ENCODE measurements at places on chromosomes 12 and 14.

DNA sequence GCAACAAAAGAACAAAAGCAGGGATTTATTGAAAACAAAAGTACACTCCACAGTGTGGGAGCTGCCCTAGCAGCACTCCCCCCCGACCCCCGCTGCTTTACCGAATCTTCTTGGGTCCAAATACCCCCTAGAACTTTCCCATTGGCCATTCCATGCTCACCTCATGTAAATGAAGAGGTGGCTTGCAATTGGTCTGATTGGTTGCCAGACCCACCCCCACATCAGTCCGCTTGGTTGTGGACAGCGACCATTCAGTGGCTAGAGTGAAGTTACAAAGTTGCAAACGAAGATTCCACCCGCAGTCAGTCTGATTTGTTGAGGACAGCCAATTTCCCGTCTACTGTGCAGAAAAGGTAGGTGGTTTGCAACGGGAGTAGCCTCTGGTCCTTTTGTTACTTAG, 3.9 kb downstream of the STYX start:
- DNase-seq: no peak

DNA sequence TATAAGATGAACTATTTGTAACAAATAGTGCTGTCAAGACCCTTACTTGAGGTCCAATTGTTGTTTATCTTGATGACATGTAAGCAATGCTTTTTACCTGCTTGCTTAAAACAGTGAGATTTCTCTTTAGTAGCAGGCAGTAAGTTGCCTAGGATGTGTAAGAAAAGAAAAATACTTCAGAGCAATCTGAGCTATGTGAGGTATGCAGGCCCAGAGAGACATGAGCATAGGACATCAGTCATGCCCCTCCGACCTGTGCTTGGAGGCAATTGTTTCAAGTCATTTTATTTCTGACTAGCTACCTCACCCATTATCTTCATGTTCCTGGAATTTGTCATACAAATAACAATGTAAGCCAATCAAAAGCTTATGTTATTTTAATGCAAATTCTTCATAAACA, 930.6 kb upstream of the FBXO33 start:
- no peak for DNase-seq

- no peak for DNase-seq
Observed at GRCh38 chr12:42281278-42281677, 43.2 kb upstream of the YAF2 start.

- DNase-seq: no peak
Observed at GRCh38 chr14:92728759-92729364, 19.6 kb downstream of the LGMN start.

DNA sequence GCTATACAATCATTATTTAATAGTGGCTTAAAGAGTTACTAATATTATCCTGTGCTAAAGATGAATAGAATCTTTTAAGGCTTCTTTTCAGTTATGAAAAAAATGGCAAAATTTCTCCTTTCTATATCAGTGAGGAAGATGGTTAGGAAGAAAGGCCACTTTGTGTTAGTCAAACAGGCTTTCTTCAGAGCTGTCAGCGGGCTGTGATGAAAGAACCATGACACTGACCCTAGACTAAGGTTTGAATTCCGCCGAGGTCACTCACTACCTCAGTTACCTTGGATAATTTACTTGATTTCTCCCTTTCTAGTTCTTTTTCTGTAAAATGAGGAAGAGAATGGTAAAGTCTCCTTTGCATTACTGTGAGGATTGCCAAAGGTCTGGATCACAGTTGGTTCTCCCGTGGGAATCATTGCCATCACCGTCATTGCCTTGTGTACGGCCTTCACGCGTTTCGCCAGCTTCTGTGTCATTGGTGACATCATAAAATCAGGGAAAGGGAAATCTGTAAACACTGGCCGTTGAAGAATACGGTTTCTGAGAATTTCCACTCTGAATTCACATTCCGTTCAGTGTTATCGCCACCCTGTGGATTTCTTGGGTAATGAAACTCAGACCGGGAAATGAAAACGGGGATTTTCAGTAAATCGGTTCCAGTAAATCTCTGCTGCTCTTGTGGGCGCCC, 26.7 kb upstream of the YBX3 start:
- peak; percentile 90 for DNase-seq

DNA sequence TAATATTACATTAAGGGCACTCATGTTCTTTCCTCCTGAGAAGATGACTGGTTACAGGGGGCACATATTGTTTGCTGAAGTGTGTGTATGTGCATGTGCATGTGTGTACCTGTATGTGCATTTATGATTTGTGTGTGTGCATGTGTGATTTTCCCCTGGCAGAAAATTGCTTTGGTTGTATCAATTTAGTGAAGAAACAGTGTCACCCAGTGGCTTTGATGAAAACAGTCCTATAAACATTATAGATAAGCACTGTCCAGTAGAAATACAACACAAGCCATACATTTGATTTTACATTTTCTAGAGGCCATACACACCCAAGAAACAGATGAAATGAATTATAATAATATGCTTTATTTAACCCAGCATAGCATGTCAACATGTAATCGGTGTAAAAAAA, 8.6 kb downstream of the PDE3A start:
- peak; percentile 49 for DNase-seq

GRCh38 chr12:92570056-92570753, 132.6 kb upstream of the PLEKHG7 start:
- DNase-seq: peak; percentile 78

DNA sequence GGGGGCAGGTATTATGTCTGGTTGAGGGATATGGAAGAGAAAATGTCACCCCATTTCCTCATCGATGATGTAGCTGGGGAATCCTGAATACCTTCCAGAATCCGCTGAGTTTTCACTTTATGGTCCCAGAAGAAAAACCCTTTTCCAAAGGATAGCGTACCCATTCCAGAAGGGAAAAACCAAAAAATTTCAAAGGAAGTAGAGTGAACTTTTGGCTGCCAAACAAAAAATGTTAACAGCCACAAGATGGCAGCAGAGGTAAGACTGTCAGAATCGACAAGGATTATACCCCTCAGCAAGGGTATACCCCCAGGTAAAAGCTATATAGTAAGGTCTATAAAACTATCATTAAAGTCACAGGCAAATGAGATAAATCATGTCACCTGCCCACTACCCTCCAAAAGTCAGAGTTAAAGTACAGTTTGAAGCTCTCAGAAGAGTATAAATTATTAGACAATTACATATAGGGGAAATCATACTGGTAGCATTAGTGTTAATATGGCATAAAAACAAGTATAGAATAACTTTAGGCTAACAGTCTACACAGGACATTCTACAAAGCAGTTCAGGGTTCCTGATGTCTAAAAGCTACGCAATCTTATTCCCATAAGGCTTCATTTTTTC, 18.0 kb downstream of the ACIN1 start:
- peak; percentile 38 for DNase-seq

DNA sequence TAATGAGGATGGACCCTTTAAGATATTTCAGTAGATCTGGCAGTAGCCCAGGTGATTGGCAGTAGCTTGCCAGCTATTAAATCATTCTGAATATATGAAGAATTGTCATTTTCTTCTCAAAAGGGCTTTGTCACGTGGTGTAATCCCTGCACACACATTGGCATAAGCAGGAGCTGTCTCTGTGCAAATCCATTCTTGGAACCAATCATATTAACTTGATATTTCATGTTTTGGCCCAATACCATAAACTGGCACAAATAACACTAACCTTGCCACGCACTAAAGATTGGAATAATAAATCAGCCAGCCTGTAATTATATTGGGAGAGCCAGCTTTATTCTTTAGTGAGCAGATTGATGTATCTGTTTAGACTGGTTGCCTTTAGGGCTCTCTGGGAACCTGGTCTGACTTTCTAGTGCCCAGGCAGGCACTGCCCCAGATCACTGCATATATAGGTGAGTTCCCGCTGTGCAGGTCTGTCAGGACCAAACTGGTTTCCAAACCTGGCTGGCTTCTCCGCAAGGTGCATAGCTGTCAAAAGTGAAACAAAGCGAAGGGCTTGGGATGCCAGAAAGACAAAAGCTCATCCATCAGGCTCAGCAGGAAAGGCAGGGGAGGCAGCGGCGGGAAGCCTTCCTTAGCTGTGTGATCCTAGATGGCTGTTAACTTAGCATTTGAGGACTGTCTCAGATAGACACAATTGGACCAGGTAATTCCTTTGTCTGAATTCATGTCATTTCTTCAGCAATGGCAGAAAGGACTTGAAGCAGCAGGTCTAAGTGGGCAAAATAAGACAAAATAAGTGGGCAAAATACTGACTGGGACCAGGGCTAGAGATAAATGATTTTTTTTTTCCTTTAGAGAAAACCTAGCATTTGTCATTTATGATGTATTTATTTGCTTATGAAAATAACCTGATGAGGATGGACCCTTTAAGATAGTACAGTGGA, 128.8 kb upstream of the DYRK2 start:
- no peak for DNase-seq

DNA sequence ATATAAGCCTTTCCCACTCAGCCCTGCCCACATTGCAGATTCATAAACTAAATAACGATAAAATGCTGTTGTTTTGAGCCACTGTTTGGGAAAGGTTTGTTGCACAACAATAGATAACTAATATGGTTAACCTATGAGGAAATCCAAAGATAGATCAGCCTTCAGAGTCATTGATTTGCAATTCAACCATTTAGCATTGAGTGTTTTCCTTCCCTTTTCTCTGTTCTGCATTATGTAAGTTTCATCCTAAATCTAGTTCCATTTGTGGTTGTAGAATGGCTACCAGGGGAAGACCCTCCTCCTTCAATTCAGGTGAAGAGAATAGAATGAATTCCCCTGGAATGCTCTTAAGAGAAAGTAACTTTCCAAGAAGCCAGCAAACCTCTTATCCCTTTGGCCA, 19.6 kb downstream of the TC2N start:
- DNase-seq: no peak

- no peak for DNase-seq
Observed at GRCh38 chr14:76574416-76575095, 186.7 kb upstream of the VASH1 start.

GRCh38 chr12:57874166-57875108, 27.9 kb upstream of the CTDSP2 start:
- DNase-seq: peak; percentile 80

GRCh38 chr12:67754933-67755697, 106.6 kb downstream of the DYRK2 start:
- no peak for DNase-seq

DNA sequence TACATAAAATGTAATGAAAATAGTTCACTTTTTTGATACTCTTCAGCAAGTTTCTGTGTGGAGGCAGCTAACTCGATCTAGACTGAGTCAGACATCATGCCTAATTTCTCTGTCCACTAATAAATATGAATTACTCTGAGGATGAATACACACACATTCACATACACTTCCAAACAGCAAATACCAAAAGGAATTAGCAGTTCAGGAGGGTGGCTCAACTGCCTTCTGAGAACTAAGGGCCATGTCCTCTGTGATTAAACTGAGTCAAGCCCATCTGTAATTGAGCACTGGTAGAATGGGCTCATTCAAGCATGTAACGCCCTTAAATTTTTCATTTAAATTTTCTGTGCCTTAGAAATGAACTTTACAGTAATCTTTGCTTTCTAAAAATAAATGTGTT, 242.5 kb downstream of the AKAP6 start:
- DNase-seq: no peak

DNA sequence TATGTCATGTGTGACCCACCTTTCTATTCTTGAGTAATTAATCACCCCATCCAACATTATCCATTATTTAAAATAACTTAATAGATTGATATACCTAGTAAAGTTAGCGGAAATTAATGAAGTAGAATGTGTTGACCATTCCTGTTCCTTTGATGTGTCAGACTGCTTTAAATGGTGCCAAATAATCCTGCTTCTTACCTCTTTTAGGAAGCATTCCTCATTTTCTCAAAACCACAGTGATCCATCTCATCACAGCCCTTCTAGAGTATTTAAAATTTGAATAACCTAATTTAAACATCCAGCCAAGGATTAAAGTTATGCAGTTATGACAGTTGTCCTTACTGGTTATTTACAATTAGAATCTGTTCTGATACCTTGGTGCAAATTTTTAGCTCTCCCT, 6.9 kb downstream of the MGAT4C start:
- no peak for DNase-seq

DNA sequence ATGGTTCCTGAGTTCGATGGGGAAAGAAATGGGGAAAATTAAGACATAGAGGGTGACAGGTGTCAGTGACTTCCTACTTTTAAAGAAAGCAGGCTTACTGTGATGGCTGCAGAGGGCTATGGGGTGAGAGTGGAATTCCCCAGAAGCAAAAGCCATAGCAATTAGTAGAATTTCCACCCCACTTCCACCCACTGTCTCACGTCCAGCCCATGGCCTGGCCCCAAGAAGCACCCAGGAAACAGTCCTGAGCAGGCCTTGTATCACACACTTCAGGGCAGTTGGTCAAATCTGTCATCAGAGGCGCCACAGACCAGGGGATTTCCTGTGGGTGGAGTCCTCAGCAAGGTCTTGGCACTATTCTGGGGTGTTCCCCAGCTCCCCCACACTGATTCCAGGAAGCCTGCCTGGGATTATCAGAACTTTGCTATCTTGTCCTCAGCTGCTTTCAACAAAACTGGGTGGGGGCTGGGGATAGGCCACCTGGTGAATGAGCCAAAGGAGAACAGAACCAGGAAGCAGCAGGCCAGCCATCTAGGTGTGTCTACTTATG, 120.1 kb upstream of the CCND2 start:
- DNase-seq: peak; percentile 71

- no peak for DNase-seq
Observed at GRCh38 chr12:108860443-108860842, 3.1 kb upstream of the SSH1 start.

DNA sequence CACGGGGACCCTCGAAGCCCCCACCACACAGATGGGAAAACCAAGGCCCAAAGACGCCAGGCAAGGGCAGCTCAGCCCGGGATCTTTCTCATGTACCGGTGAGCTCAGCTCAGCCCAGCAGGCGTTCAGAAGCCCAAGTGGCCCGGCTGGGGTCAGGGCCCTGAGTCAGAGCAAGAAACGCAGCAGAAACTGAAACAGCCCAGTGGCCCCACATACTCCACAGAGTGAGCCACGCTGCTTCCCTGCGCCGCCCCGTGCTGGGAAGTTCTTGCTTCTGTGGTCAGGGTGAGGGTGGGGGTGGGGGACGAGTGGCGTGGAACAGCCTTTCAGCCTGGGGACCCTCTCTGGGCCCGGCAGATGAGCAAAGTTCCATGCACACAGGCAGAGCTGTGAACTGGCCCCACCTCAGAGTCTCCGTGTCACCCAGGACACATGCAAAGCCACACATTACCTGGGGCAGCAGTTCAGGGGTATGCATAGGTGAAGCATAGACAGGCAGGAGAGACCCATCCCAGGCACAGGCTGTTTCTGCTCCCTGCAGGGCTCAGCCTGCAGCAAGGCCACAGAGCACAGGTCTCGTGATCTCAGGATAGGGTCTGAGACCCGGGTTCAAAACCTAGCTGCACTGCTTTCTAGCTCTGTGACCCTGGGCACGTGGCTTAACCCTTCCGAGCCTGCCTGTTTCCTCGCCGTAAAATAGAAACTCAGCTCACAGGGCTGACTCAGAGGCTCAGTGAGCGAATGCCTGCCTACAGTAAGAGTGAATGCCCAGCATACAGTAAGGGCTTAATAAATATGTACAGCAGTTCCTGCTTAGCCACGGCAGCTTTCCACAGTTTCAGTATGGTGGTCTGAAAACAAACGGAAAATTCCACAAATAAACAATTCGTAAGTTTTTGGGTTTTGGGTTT, 21.6 kb downstream of the NCOR2 start:
- DNase-seq: no peak
